ENCODE measurements at places on chromosomes 1 and 21.

GRCh38 chr1:16366722-16367257 lies at the start of gene SZRD1:
Gene SZRD1, plus strand, starts transcription at chr1:16367242. Its CDS starts 16 bp downstream, at chr1:16367258.
- peak; percentile 95 for DNase-seq

GRCh38 chr1:32962248-32962896 lies 2.2 kb downstream of the RNF19B start:
- DNase-seq = no peak

DNA sequence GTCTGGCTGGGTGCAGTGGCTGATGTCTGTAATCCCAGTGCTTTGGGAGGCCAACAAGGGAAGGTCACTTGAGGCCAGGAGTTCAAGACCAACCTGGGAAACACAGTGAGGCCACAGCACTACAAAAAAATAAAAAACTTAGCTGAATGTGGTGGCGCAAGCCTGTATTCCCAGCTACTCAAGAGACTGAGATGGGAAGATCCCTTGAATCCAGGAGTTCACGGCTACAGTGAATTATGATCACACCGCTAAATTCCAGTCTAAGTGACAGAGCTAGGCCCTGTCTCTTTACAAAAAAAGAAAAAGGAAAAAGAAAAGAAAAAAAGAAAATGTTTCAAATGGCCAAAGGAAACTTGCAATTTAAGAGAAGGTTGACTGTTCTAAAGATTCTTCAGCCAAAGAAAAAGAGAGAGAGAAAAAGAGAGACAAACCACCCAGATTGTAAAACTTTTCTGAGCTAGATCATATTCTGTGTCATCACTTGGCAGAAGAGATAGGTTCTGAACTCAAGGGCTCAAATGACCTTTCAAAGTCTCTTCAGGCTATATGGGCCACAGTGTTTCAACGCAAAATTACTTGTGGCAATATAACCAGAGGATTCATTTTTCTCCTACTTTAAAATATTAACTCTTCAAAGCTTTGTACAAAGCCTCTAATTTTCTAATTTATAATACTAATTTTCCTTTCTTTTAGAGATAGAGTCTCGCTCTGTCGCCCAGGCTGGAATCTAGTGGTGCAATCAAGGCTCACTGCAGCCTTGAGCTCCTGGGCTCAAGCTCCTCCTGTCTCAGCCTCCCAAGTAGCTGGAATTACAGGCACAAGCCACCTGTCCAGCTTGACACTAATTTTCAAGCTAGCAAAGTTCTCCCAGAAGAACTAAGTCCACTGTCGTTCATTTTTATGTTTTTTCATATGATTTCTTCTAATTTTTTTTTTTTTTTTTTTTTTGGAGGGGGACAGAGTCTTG lies 20.5 kb downstream of the ARID4B start:
- no peak for DNase-seq

- no peak for DNase-seq
These were observed 39.9 kb downstream of the SERBP1 start for GRCh38 chr1:67390041-67390887.

DNA sequence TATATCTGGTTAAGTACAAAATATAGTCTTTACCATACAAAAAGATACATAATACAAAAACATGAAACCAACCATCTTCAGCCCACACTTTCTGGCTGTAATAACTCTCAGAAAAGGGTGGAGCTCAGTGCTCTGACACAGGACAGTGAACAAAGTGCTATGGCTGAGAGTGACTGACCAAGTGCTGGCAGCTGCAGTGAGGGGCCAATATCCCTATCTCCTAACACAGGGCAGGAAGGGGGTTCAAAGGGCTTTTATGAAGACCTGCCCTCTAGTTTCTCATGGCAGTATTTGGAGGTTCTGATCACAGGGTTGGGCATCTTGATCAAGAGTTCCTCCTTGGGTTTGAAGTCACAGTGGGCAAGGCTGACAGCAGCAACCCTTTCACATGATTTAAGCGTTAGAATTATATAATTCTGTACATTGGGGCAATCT lies 3.9 kb downstream of the TXNIP start:
- no peak for DNase-seq

DNA sequence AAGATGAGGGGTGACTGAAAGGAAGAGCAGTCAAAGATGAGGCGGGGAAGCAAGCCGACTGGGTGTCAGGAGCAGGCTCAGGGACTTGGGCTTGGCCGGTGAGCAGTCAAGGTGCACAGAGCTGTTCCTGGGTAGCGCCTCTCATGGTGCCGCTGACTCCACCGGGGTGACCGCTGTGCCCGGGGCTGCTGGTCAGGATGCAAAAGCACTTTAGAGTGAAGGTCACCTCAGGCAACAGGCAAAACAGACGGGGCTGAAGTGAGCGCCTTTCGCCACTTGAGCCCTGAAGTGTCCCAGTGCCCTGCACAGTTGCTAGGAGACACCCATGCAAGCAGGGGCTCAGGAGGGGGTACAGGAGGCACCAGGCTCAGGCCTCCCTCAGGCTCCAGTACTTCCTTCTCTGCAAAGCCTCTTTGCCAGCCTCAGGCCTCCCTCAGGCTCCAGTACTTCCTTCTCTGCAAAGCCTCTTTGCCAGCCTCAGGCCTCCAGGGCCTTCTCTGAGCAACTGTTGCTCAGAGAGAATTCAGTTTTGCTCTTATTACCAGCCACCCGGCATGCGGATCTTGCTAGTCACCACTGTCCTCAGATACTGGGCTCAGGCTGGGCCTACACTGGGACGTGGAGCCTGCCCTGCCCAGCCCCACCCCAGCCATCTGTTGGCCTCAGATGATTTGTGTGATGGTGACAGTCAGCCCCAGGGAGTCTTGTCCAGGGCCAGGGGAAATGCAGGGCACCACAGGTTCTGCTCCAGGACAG lies 99.7 kb upstream of the IRF2BP2 start:
- no peak for DNase-seq

GRCh38 chr1:15151377-15151806 lies 2.2 kb upstream of the TMEM51 start:
- no peak for DNase-seq

DNA sequence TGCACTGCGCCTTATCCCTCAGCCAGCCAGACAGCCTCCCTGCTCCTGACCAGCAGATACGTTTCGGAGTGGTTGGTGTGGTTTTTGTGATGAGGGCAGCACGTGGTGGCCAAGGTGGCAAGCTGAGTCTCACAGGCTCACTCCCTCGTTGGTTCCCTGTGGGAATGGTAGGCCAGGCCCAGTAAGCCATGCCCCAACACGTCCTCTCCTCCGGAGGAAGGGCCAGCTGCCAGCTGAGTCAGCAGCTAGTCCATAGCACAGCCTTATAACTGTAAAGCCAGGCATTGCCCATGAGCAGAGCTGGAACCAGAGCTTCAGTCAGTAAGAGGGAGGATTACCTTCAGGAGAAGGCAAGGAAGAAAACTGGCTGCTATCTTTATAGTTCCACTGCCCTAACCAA lies 29.5 kb downstream of the SZRD1 start:
- DNase-seq = peak; percentile 22

GRCh38 chr21:29763674-29764073 lies 176.1 kb downstream of the GRIK1 start:
- DNase-seq = no peak

GRCh38 chr1:8797216-8797615 lies 20.2 kb downstream of the RERE start:
- DNase-seq = no peak

GRCh38 chr1:53259932-53260331 lies 21.6 kb upstream of the MAGOH start:
- DNase-seq = no peak

DNA sequence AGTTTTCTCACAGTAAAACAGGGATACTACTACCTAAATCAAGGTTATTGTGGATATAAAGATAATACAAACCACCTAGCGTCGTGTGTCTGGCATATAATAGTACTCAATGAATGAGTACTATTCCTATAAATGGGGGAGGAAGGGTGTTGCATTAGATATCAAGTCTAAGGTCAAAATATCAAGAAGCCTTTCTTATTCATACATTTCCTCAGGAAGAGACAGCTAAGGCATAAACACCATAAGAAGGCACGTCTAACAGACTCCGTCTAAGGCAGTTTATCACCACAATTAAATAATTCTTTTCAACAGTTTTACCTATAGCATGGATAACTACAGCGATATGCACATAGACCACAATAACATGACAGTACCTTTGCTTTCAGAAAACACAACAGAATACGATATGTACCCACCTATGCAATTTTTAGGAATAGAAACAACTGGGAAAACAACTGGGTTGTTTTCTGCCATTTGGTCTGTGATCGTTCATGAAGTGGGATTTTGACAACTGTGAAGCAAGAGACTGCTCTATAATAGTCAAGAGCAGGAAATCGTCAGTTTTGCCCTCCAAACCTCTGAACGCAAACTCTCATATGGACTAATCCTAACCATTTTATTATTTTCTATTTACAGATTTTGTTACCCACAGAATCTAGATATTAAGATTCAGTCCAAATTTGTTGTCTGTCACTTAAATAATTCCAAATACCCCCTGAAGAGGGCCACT lies 53.1 kb downstream of the HNRNPR start:
- no peak for DNase-seq

DNA sequence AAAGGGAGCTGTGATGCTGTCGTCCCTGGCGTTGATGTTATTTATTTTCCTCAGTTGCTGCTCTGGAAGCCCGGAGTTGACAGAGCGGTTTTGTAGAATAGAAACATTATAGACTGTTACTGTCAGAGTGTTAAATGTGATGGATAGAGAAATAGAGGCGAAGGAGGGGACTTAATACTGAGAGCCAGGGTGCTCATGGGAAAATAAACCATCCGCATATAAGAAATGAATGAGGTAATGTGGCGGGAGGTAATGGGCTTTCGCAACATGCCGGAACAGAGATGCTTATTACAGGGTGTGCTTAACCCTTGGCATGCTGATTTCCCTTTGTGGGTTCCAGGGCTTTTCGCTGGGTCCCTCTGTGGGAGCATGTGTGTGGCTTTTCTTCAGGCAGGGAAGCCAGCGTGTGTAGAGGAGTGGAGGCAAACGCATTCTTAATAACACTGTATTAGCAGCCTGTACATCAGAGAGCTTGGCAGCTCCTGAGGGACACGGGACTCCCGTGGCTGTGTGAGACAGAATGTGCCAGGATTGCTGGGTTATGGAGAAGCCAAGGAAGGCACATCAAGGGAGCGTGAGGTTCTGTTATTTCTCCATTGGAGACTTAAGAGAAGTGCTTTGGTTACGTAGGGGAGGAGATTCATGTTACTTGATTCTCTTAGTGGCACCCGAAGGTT lies 141.0 kb downstream of the PBX1 start:
- no peak for DNase-seq

GRCh38 chr1:21341022-21341421 lies 50.8 kb upstream of the ECE1 start:
- DNase-seq = no peak

DNA sequence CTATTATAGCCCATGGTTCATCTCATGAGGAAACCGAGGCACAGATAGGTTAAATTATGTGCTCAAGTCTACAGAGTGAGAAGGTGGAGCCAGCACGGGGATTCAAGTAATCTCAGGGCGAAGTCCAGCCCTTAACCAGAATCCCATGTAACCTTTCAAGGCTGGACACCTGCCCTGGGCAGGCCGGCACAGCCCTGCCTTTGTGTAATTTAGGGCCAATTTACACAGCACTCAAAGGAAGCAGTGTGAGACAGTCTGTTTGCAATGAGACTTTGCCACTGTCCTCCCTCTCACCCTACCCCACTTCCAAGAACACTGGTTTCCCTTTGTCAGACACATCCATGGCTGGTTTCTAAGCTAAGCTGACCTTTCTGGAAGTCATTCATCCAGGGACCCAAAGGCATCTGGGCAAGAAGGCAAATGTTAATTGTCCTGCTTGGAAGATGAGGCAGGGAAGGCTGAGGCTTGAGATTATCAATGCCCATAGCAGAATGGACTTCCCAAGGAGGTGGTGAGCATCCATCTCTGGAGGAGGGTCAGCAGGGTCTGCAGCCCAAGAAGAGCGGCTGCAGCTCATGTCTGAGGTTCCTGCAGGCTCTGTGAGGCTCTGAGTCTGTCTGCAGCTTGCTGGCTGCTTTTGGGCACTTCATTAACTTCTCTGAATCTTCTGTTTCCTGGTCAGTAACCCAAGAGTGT lies 159.2 kb downstream of the TRABD2B start:
- no peak for DNase-seq

GRCh38 chr1:156065212-156065611 lies 4.3 kb downstream of the RAB25 start:
- no peak for DNase-seq
